NK-92 treated with Interleukin-12 subunit alpha and Interleukin-12 subunit beta, amount 100 ng/mL, for 24 hours (cell line): ENCODE measurements at places on chromosomes 3 and 15.

DNA sequence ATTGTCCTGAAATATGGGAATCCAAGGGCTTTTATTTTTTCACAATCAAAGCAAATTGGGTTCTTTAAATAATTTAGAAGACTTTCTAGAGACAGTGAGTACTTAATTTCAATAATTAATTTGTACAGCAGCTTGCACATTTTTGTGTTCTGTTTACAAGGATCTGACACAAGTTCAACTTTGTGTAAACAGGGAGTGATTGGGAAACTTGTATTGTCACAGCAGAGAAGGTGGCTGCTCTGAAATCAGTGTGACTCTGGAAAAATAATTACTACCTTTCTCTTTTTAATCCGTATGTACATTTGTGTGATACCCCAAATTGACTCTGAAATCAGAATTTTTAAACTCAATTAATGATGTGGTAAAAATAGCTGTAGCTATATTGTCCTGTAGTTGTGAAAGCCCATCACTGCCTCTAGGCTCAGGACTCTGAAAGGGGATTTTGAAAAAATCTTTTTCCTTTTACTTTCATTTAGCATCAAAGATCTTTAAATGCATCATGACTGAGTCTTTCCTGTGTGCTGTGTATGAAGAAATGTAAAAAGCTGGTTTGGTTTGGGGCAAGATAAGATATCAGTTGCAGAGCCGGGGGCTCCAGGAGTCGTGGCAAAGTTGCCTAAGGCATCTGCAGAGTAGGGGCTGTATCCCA, 45.1 kb downstream of the MFSD1 start:
- DNase-seq: no peak

DNA sequence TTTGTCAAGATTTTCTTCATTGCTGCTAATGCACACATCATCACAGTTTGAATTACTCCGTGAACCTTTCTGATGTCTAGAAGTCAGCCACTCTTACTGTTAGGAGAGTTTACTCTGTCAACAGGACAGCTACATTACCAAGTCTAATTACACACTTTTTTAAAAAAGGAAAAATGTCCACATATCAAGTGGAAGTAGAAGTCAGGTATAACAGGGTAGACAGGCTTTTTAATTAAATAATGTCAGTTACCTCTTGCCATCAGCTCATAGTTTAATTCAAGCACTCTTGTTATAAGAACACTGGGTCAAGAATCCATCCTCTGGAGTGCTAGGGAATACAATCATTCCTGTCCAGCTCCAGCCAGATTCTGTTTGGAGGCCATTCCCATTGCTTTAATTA, 232.8 kb downstream of the TAFA4 start:
- no peak for DNase-seq

GRCh38 chr15:29800491-29801366, 21.5 kb downstream of the TJP1 start:
- DNase-seq: no peak

- DNase-seq: no peak
These were observed 181.5 kb upstream of the ICE2 start for GRCh38 chr15:60660290-60661051.

DNA sequence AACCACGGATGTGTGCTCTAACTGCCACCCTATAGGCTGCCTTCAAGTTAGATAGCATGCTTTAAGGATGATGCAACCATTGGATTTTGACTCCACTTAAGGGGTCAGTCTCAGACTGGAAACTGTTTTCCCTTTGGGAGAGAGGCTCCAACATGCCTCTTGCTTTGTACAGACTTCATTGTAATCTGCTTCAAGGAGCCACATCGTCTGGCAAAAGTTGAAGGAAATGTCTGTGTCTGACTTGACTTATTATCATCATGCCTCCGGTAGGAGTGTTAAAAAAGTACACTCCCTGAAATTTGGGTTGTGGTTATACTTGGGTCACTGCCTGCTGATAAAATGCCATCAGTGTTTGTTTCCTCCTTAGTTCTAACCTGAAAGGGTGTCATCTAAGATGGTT, 245.4 kb upstream of the CDIN1 start:
- DNase-seq: no peak

GRCh38 chr15:30030345-30030744, 52.4 kb upstream of the GOLGA8J start:
- DNase-seq: no peak

- no peak for DNase-seq
These were observed 28.7 kb downstream of the DLEC1 start for GRCh38 chr3:38067508-38068233.

- DNase-seq: no peak
These were observed 8.1 kb downstream of the CFAP100 start for GRCh38 chr3:126402666-126403302.

DNA sequence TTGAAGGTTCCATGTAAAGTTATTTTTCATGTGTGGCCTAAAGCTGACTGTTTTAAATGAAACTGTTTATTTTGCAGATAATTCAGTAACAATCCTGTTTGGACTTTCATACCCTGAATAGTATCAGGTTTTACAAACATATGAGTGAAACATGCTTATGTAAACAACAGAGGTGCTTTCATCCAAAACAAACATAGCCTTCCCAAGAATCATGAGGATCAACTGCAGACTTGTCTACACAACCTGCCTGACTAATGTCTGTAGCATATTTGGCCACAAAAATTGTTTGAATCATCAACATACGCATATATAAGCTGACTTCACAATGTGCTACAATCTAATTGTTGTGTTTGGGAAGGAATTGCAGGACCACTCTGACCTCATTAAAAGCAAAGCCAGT, 190.4 kb downstream of the DIPK2A start:
- DNase-seq: no peak

DNA sequence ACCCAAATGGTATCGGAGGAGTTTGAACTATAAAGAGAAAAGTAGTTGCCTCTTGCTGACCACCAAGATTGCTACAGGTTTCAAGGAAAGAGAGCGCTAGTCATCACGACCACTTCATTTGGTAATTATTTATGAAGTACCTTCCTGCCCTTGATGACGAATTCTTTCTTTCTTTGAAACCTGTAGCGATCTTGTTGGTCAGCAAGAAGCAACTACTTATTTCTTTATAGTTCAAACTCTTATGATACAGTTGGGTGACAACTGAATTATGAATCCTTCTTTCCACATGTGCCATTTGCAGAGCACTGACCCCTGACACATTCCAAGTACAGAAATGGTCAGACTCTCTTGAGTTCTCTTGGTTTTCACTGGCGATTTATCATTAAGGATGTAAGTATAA, 46.8 kb downstream of the THRB start:
- no peak for DNase-seq

- DNase-seq: no peak
These were observed 3.0 kb downstream of the KBTBD13 start for GRCh38 chr15:65079580-65079979.

DNA sequence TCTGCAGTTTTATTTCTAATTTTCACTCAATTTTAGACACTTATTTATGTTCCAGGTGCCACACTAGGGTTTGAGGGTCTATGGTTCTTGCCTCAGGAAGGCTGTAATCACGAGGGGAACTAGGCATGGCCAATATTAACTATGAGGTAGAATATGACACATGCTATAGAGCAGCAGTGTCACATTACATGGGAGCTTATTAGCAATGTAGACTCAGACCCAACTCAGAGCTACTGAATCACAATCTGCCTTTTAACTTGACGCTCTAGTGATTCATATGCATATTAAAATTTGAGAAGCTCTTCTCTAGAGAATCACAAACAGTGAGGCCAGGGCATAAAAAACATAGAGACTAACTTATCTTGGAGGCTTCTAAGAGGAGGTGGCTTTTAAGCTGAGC, 32.8 kb upstream of the MRPL3 start:
- no peak for DNase-seq

DNA sequence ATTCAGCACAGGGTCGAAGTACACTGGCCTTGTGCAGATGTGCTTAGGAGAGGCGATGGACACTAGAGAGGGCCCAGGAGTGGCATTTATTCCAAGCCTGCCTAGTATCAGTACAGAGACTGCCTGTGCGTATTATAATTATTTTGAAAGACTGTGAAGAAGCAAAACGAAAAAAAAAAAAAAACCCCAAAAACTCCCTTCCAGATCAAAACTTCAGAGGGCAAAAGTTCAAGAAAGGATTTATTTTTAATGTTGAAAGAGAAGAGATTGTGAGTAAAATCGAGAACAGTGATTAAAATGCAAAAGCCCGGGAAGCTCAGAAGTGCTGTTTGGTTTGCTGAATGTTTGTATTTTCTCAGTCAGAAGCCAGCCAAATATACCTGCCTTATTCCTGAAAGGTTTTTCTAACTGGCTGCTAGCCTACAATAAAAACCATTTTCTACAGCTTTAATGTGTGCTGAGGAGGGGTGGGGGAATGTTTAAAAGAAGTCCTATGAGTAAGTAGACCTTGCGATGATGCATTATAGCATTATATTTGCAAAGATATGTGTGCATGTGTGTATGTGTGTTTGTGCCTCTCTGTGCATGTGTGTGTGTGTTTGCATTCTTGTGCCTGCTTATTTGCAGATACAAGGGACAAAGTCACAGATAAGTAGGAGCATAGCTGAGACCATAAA, 19.3 kb upstream of the LZTFL1 start:
- DNase-seq: no peak

- no peak for DNase-seq
These were observed 103.0 kb downstream of the RPL22L1 start for GRCh38 chr3:170766823-170767575.

DNA sequence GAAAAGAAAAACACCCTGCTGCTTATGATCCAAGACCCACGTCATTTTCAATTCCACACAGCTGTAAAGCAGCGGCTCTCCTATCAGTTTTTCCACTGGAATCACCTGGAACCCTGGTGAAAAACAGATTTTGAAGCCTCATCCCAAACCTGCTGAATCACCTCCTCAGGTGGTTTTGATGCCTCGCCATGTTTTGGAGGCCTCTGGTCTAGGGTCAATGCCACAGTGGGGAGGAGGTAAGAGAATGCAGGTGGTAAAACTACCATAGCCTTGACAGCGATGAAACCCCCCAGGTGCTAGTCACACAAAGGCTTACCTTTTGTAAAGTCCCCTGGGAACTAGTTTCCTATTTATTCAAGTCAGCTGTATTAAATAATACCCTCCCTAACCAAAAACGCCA, 24.8 kb downstream of the MYO1E start:
- DNase-seq: no peak

DNA sequence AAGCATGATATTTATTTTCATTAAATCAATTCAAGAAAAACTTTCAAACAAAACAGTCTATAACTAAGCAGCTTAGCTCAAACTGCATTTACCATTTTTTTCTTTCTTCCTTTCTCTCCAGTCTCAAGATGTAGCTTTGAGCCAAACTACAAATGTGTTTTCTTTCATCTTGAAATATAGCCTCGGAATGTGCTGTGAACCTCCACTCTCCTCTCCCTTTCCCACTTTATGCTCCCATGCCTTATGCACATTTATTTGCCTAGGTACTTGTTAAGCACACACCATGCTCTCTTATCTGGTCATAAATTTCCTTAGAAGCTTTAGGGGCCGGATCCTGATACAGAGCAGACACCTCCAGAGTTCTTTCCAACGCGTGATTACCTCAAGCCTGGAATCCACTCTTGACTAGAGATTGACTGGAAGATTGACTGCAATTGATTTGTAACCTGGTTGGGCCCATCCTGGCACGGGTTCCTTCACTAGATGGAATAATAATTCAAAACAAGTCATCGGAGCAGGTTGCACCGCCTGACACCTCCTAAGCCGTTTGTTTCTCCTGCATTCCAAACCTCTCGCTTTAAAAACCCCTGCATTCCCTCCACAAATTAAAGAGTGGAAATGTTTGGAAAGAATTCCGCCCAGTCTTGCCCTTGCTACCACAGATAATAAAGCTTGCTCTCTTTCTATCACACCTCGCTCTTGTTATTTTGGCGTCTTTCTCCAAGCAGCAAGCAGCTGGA, 344.7 kb downstream of the CHL1 start:
- DNase-seq: no peak
